ENCODE measurements at places on chromosomes 2 and 18. TPM values are rescaled to one million over a fixed set of nuclear protein-coding genes. Genes with fewer than 3 reads are reported as not detected.

RPIA gene
- 28.1 TPM for total RNA-seq

ABCG8 gene
- 3.3 TPM for total RNA-seq

KCNK3 gene
- total RNA-seq: 1.1 TPM

FLACC1 gene
- total RNA-seq: 7.8 TPM

ERFE gene
- not detected for total RNA-seq

RNF125 gene
- total RNA-seq: 16.3 TPM

BCL2 gene
- 54.5 TPM for total RNA-seq

RASGRP3 gene
- total RNA-seq: 11.8 TPM

CRYGC gene
- not detected for total RNA-seq

G6PC2 gene
- not detected for total RNA-seq

All from Peyer's patch (tissue), 4 donors.